ENCODE measurements at places on chromosomes 3 and 15.

GRCh38 chr3:194875581-194876402, 190.1 kb downstream of the FAM43A start:
- no peak for DNase-seq

DNA sequence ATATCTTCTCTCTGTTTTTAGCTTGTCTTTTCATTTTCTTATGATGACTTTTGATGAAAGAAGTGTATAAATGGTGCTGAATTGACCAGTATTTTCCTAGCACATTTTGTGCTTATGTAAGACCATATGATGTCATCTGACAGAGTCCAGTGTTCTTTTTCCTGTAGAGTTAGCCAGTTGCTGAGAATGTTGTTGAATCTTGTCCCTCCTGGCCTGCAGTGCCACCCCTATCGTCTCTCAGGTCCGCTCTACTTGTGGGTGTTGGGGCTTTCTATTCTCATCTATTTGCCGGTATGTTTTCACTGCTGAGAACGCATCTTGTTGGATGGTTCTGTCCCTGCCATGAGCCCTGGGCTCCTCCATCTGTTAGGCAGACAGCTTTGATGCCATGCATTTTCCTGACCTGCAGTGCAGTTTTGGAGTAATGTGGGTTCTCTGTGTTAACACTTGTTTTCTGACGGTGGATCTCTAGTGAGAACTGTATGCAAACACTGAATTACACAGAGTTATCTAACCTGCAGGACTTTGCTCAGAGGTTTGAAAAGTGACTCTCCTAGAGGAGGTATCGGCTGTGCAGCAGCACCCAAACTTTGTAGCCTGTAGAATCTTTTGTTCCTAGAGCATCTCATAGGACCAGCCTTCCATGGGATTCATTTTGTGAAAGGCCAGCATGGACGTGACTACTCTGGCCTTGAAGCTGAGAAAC, 44.6 kb downstream of the SLC6A20 start:
- DNase-seq, result no peak

GRCh38 chr3:16546186-16547010, 32.9 kb upstream of the RFTN1 start:
- DNase-seq, result no peak

- DNase-seq, result no peak
These were observed 59.0 kb downstream of the ETFA start for GRCh38 chr15:76252249-76252648.

GRCh38 chr15:76844096-76844495, 61.0 kb downstream of the SCAPER start:
- no peak for DNase-seq

- no peak for DNase-seq
These were observed 99.9 kb downstream of the SLCO3A1 start for GRCh38 chr15:91953432-91953831.

DNA sequence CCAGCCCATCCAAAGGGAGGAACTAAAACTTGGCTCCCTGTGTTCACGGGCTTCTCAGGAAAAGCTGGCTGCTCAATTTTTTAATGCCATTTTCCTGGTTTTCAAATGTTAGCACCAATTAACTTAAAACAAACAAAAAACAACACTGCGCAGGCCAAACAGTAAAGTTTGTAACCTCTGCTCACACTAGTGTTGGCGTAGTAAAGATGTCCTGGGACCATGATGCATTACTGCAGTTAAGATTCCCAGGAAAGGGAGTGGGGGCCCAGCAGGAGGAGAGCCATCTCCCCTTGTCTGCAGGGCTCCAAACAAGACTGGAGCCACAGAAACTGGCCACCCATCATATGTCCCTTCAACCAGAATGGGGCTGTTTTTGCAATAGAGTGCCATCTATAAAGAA, 74.0 kb downstream of the KY start:
- no peak for DNase-seq

DNA sequence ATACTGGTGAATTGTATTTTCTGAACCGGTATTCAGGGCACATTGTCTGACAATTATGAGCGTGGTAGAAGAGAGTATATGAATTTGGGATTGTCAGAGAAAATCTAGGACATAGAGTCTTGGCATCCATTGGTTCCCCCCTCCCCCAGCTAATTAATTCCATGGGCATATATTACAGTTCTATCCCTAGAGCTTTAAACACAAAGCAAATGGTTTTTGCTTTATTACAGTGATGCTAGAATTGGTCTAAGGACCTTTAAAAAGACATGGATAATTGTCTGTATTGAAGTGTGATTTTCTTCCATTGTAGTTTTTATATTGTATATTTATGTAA, 91.3 kb downstream of the FNDC3B start:
- no peak for DNase-seq

DNA sequence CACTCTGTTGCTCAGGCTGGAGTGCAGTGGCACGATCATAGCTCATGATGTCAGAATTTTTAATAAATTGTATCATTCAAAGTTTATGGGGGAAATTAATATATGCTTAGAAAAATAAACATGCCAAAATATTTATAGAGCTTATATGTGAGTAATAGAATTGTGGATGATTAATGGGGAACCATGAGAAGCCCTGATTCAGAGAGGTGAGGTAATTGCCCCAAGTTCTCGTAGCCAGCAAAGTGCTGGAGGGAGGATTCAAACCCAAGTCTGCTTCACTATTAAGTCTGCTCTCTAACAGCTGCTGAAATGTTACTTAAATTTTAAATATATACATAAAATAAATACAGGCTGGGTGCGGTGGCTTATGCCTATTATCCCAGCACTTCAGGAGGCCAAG, 26.2 kb upstream of the IGF2BP2 start:
- DNase-seq, result no peak

GRCh38 chr3:4758249-4758860, 220.9 kb upstream of the BHLHE40 start:
- DNase-seq, result no peak

DNA sequence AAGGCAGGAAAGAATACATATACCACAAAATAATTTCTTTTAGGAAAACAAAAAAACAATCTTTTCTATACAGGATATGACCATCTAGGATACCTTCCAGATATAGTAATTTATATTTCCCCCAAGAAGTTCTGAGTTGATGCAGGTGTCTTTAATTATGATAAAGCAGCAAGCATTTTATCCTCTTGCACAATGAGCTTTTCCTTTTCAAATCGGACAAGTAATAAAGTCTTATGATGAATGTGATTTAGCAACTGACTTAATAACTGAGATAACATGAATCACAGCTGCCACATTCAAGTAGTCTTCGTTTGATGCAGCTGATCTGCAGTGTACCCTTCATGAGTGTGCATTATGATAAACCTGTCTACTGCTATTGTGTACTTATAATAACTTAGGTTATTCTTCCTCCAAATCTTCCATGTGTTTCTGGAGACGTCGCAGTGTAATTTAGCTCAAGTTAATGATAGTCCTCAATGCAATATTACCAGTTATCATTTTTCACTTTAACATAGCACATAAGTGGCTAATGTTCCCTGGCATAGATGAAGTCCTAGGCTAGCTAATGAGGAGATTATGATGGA, 260.3 kb upstream of the MRPL3 start:
- no peak for DNase-seq

- no peak for DNase-seq
These were observed 264.6 kb upstream of the TLE3 start for GRCh38 chr15:70362350-70362749.

DNA sequence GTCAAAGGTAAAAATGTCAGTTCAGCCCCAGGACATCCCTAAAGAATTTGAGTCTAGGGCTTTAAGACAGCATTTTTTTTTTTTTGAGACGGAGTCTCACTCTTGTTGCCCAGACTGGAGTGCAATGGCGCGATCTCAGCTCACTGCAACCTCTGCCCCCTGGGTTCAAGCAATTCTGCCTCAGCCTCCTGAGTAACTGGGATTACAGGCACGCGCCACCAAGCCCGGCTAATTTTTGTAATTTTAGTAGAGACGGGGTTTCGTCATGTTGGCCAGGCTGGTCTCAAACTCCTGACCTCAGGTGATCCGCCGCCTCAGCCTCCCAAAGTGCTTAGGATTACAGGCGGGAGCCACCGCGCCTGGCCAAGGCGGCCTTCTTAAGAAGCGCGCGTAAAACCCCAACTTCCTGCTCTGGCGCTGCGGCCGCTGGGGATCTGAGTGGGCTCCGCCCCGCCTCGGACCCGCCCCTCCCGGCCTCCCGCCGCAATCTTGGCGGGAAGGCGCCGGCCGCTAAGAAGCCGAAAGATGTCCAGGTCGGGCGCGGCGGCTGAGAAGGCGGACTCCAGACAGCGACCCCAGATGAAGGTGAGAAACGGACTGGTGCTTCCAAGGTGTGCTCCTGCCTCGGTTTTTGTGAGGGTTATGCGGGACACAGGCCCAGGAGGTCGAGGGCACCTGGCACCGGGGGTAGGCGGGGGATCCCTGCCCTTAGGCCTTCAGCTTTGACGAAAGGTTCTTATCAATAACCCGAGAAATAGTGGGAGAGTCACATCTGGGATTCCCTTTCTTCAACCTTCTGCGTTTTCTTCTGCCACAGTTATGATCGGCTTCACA, at the start of gene WDR76:
Gene WDR76 (plus strand): TSS at position 495 of the 834 bp plus-strand sequence. CDS start 31 bp downstream, at position 526.
- peak; percentile 88 for DNase-seq

- DNase-seq, result no peak
These were observed 101.1 kb downstream of the DLG1 start for GRCh38 chr3:197197334-197197733.

GRCh38 chr15:92346063-92346462, 47.6 kb upstream of the ST8SIA2 start:
- DNase-seq, result no peak

- no peak for DNase-seq
These were observed 231.4 kb downstream of the LRRN1 start for GRCh38 chr3:4030624-4031023.

DNA sequence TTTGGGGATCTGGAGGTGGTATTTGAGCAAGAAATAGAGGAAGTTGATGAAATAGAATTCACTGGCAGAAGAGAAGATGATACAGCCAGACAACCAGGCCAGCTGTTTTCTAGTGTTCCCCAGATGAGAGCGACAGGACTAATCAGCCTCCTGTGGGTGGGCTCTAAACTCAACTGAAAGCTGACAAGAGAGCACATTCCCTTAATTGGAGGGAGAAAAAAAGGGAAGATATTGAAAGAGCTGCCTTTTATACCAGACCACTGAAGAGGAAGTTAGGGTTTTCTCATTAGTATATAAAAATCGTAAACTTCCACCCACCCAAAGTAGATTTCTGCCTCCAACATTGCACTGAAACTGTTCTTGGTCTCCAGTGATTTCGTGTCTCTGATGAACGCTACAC, 6.5 kb upstream of the TM4SF19 start:
- no peak for DNase-seq

DNA sequence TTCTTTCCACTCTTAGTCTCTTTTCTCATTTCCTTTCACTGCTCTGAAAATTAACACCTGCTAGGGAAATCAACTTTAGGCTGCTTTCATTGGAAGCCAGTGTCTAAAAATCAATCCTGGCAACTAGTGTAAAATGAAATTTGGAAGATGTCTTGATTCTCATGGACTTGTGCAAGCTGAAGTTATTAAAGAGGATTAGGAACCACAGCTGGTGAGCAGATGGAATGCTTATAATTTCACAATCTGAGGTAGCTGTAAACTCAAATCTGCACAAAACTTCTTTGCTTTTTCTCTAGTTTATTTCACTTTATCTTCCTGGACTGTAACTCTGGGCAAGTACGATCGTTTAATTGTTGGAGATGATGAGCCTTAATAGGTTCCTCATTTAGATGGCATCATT, 175.6 kb downstream of the GHSR start:
- no peak for DNase-seq

DNA sequence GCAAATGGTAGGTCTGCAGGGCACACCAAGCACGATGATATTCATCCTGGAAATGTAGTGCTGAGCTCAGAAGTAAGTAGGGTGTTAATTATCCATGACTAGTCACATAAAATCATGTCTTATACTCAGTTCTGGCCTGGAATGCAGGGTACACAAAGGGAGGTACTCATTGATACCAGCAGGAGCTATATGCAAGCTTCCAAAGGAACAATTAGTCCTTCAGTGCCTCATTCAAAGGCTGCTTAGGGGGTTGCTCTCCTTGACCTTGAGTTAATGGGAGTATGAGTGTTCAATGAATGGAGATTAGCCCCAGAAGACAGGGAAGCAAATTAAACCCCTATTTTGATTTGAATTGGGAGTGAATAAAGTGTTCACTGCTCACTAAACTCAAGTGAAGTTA, 38.3 kb downstream of the CNTN6 start:
- DNase-seq, result no peak

DNA sequence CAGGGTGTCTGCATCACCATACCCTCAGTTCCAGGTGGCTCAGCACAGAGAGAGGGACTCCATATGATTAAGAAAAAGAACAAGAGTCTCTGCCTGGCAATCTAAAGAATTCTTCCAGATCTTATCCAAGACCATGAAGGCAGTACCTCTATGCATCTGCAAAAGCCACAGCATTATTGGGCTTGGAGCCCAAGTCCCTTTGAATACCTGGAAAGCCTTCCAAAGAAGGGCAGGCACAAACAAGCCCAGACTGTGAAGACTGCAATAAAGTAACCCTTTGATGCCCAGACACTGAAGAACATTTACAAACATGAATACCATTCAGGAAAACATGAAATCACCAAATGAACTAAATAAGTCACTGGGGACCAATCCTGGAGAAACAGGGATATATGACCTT, 60.9 kb upstream of the DIPK2A start:
- no peak for DNase-seq

DNA sequence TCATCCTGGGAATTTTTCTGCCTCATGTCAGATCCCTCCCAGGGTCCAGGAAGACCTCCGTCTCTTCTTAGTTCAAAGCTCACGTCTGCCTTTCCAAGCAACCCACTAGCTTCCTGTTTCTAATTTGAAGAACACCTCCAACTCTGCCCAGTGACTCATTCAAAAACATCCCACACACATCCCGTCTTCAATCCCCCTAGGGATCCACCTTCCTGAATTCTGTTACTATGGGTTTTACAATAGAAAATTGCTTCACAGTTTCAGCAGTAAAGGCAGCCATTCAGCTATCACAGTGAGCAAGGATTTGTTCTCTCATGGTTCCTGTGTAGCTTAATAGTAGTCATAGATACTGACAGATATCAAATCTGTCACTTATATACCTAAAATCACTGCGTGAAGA, 308.3 kb upstream of the CCDC54 start:
- DNase-seq, result no peak

- DNase-seq, result no peak
These were observed 66.0 kb downstream of the ATP13A4 start for GRCh38 chr3:193488741-193489140.

GRCh38 chr3:93936549-93936948, 37.1 kb downstream of the PROS1 start:
- no peak for DNase-seq

DNA sequence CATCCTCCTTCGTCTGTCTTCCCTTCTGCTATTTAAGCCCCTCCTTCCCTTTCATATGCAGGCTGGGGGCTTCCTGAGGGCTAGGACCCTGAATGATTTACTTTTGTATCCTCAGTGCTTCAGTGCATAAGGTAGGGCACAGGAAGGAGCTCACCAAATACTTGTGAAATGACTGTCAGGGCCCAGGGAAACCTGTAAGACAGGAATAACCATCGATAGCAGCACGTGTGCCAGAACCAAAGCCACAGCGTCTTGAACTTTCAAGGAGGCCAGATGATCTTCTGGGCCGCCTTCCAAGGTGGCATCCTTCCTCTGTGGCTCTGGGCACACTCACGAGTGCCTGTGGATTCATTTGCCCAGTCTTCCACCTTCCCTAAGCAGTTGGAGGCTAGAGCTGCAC, 3.9 kb downstream of the TMED3 start:
- DNase-seq, result no peak

- no peak for DNase-seq
These were observed 712.1 kb upstream of the ARRDC4 start for GRCh38 chr15:97248376-97248775.

GRCh38 chr3:193572426-193572908, 17.8 kb upstream of the ATP13A4 start:
- peak; percentile 35 for DNase-seq

All from CD4-positive, CD25-positive, alpha-beta regulatory T cell (primary cell).